Cardiac muscle cell (in vitro differentiated cells and primary cell): ENCODE measurements at places on chromosomes 11 and 22. TPM values are rescaled to one million over a fixed set of nuclear protein-coding genes. Genes with fewer than 3 reads are reported as not detected.

Gene FGF19
- polyA plus RNA-seq = not detected in 2 replicates

Gene ATP5MG
- 734 and 884 TPM in 2 replicates for polyA plus RNA-seq

DNA sequence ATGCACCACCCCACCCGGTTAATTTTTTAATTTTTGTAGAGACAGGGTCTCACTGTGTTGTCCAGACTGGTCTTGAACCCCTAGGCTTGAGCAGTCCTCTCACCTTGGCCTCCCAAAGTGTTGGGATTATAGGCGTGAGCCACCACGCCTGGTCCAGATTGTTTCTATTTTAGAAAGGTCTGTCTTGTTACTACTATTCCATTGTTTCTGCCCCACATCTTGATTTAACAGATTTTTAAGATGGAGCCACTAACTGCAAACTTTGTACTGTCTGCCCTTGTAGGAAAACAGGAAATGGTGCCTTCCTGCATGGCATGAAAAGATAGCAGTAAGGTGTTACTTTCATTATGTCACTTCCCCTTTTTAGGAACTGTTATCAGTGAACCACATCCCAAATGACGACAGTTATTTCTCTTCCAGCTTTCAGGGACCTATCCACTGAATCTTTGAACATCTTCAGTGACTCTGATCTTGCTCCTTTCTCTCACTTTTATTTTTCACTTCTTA is 23.2 kb downstream of the TAF1D start:
- no peak overlapping the region for H3K27ac ChIP-seq
- peaks cover 14% of the 10 kb centered on the region for H3K36me3 ChIP-seq
- H3K4me1 ChIP-seq = no peaks in the 10 kb centered on the region
- no peaks in the 10 kb centered on the region for H3K27me3 ChIP-seq
- DNase-seq = no peak

Gene OR51B2
- polyA plus RNA-seq = not detected in 2 replicates

GRCh38 chr11:9231848-9232177 is 33.3 kb downstream of the DENND5A start:
- peaks cover 15% of the 10 kb centered on the region for H3K4me1 ChIP-seq
- H3K27me3 ChIP-seq = no peaks in the 10 kb centered on the region
- no peak overlapping the region for H3K27ac ChIP-seq
- no peak overlapping the region for H3K4me3 ChIP-seq
- DNase-seq = peak; percentile 74
- H3K36me3 ChIP-seq = no peaks in the 10 kb centered on the region

Gene PHF21A
- polyA plus RNA-seq = 42.1 and 51.4 TPM in 2 replicates

Gene ANKK1
- polyA plus RNA-seq = not detected in 2 replicates

- H3K36me3 ChIP-seq = peaks cover 10% of the 10 kb centered on the region
- H3K27me3 ChIP-seq = no peaks in the 10 kb centered on the region
These were observed 1.2 kb upstream of the NUP50 start for GRCh38 chr22:45162531-45162930.

DNA sequence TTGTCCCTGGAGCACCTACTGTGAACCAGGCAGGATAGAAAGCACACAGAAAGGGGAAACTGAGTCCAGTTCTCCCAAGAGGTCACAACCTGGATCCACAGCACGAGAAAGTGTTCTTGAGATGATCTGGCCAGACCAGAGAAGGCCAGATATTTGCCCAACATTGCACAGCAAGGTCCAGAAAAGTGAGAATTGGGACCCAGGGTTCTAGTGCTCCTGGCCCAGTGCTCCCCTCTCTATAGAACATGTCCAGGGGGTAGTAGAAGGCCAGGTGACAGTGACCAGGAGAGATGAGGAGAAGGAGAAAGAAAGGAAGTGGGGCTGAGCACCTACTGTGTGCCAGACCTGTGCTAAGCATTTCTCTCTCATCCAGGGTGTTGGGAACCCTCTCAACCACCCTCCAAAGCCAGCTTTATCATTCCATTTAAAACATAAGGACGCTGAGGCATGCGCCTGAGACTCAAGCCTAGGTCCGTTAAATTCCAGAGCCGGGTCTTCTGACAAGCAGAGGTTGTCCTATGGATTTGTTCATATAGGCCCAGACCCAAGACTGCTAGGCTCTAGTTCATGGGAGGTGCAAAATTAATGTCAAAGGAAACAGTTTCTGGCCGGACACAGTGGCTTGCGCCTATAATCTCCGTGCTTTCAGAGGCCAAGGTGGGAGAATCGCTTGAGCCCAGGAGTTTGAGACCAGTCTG is 128.7 kb downstream of the MN1 start:
- no peaks in the 10 kb centered on the region for H3K36me3 ChIP-seq
- DNase-seq = no peak
- H3K4me1 ChIP-seq = peaks cover 28% of the 10 kb centered on the region
- no peak overlapping the region for H3K4me3 ChIP-seq
- H3K27ac ChIP-seq = no peak overlapping the region

Gene TPP1
- 28.0 and 36.8 TPM in 2 replicates for polyA plus RNA-seq

- no peaks in the 10 kb centered on the region for H3K27me3 ChIP-seq
- no peaks in the 10 kb centered on the region for H3K36me3 ChIP-seq
- no peaks in the 10 kb centered on the region for H3K4me1 ChIP-seq
These were observed 16.1 kb upstream of the CARD18 start for GRCh38 chr11:105155679-105156078.
